ENCODE measurements at places on chromosomes 3 and 15.

DNA sequence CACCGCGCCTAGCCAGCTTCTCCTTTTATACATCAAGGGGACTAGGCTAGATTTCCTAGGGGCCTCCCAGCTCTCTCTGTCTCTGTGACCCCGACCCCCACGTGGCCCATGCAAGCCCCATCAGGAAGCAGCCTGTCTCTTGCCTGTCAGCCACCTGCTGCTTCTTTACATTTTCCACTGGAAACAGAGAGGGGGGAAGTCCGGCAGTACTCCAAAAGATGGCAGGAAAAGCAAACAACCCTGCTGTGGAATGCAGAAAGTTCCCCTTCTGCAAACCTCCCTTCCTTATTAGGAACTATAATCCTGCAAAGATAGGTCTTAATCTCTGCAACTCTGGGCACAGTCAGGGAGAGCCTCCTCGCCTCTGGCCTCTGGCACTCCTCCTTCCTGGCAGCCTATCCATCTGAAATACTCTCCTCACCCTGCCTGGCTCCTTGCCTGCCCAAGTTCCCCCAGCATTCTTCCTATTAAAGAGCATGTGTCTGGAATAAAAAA lies 47.4 kb upstream of the HACD2 start:
- DNase-seq = no peak

GRCh38 chr3:30621576-30621975 lies 15.2 kb downstream of the TGFBR2 start:
- DNase-seq = no peak

- DNase-seq = no peak
Observed at GRCh38 chr3:101252945-101253344, 67.4 kb downstream of the IMPG2 start.

DNA sequence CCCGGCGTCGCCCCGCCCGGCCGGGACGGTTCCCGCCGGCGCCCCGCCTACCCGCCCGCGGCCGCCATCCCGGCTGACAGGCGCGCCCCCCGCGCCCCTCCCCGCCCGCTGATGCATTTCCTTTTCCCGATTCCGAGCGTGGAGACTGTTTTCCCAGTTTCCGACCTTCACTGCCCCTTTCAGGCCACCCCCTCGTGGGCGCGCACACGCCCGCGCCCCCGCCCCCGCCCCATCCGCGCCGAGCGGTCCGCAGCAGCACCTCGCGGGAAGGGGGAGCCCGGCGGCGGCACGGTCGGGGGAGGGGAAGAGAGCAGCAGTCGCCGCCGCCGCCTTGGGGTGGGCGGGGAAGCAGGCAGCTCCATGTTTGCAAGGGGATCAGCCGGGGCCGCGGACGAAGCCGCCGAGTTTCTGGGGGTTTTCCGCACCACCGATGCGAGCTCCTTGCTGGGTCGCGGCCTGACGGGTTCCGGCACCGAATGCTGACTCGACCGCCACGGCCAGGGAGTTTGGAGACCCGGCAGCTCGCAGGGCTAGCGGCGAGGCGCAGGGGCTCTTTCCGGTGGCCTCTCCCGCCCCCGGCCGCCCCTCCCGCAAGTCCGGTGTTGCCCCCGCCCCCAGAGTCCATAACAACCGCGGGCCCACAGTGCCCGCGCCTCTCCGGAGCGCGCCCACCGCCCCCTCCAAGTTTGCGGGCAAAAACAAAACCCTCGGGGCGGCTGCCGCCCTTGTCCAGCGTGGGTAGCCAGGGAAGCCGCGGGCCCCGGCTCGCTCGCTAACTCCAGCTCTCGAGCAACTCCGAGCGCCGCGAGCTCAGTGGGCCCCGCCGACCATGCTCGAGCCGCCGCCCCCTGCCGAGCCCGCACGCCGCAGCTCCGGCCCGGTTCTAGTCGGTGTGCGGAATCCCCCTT lies 3.2 kb upstream of the SIN3A start:
- DNase-seq = peak; percentile 85

DNA sequence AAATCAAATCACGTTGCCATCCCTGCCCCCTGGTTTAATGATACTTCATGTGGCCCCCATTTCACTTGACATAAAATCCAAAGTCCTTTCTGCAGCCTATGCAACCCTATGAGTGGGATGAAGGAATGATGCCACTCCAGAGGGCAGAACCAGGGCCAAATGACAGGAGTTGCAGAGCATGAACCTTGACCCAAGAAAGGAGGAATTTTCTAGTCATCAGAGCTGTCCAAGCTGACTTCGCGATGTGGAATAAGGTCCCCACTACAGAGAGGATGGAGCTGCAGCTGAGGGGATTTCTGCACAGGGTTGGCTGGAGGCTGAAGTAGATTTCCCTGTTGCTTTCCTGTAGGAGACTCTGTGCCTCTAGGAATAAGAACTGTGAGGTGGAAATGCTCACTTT lies 15.8 kb upstream of the EPHB3 start:
- no peak for DNase-seq

GRCh38 chr15:38320181-38320580 lies 67.5 kb downstream of the SPRED1 start:
- no peak for DNase-seq

GRCh38 chr3:126858401-126858800 lies 124.5 kb upstream of the PLXNA1 start:
- DNase-seq = no peak

GRCh38 chr3:90040554-90040953 lies 933.1 kb downstream of the EPHA3 start:
- DNase-seq = no peak

DNA sequence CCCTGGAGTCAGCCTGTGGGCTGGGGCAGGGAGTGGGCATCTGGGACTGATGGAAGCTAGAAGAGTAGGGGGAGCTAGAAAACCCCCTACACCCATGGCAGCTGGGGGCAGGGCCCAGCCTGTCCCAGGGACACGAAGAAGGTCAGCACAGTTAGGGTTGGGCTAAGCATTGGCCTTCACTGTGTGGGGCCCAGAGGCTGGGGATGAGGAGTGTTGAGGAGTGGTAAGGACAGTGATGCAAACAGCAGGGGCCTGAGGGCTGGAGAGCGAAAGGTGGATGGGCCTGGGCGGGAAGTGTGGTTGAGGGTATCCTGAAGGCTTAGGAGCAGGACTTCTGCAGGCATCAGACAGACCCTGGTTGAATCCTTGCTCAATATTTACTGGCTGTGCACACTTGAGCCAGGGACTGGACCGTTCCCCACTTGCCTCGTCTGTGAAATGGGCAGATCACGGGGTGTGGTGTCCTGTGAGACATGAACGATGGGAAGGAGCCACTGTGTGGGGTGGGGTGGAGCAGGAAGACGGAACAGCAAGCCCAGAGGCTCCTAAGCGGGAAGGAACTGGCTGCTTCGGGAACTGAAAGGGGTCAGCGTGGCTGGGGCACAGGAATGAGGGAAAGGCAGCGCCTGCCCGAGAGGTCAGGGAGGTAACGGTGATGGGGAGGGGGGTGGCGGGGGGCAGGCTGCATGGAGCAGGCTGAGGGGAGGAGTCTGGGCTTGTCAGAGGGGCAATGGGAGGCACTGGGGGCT lies 7.3 kb downstream of the PRKCD start:
- no peak for DNase-seq

DNA sequence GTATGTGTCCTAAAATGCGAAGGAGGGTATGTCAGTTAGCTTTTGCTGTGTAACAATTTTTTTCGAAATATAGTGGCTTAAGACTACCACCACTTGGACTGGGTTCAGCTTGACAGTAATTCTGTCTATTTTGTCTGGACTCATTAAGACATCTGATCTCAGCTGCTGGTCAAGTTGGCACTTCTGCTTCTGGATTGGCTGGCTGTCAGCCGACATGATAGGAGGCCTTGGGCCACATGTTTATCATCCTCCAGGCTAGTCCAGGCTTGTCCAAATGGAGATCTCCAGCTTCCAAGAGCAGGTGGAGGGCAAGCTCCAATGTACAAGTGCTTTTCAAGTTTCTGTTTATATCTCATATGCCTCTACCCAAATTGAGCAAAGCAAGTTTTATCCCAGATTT lies 95.9 kb downstream of the GALK2 start:
- no peak for DNase-seq

GRCh38 chr3:193853511-193854219 lies 260.7 kb downstream of the OPA1 start:
- DNase-seq = no peak

- no peak for DNase-seq
Observed at GRCh38 chr3:49780080-49780974, 6.0 kb downstream of the IP6K1 start.

DNA sequence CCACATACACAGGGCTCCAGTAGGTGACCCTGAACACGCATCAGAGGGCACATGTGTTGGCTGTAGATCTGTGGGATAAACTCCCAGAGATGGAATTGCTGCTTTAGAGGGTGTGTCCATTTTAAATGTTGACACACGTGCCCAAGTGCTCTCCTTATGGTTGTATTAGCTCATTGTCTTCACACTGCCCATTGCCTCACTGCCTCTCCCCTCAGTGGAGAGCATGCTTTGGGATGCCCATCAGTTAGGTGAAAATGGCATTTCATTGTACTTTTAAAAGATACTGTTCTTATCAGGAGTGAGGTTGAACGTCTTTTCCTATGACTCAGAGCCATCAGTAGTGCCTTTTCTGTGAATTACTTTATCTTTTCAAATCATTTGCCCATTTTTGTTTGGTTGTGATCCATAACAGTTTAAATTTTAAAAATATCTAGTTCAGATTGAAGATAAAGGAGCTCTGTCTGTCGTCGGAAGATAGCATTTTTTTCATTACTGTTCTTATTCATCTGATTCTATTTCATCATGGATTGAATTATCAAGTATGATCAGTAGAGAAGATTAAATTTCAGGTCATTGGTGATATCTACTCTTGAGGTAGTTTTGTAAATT lies 120.7 kb downstream of the CHDH start:
- DNase-seq = no peak

DNA sequence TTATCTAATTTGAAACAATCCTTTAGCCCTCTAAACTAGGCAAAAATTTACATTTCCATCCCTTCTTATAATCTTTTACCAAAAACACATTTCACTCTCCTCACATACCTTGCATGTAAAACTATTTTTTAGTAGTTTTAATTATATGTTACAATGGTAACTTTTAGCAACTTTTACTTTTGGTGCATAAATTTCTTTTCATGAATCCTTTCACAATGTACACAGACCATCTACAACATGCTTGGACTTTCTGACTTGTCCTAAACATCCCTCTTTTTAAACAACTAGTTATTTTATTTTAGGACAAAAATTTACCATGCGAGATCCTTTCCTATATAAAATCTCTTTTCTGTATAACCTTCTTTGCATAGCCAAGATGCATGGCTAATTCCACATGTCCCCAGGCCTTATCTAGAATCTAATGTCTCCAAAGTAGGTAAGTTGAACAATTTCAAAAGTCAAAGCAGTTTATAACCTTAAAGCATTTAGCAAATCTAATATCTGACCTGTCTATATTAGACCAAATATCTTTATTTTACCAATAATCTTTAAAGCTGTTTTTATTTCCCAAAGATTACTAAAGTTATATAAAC lies 14.4 kb upstream of the ALDH1L1 start:
- no peak for DNase-seq

DNA sequence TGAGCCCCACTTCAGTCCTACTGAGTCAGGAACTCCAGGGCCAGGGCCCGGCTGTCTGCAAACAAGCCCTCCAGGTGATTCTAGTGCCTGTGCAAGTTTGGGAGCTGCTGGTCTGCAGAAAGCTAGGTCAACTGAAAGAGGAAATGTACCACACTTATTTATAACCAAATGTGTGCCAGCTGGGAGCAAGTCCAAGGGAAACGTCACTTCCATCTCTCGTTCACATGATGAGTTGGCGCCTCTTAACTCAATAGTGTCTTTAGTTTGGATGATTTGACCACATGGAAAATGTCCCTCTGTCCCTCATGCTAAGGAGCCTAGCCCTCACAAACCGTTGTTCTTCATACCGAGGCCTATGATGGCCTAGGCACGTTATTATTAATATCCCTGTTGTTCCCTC lies 43.2 kb downstream of the GOLGA8S start:
- no peak for DNase-seq

DNA sequence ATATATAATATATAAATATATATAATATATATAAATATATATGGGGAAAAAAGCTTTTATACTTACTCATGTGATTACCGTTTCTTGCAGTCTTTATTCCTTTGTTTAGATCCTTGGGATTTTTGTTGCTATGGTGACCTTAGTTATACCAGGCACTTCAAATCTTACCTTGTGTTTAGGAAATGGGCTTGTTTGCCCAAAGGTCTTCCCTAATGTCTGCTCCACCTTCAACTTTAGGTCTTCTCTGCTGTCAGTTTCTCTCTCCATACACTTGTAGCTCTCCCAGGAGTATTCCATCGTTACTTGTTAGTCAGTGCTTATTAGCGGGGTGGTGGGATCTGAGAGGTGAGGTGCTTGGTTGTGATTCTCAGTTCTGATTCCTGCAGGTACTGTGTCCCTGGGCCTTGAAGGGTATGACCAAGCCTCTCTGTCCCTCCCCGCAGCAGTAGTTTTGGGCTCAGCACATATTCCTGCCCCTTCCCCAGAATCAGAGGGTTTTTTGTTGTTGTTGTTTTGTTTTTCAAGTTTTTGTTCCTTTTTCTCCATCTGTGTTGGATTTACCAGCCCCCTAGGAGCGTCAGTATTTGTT lies 9.6 kb upstream of the LAMP3 start:
- DNase-seq = no peak

- DNase-seq = no peak
Observed at GRCh38 chr3:54719914-54720313, 207.9 kb downstream of the LRTM1 start.

GRCh38 chr3:143428294-143428693 lies 308.7 kb downstream of the CHST2 start:
- DNase-seq = no peak

- no peak for DNase-seq
Observed at GRCh38 chr15:96023081-96023480, 307.4 kb upstream of the NR2F2 start.

DNA sequence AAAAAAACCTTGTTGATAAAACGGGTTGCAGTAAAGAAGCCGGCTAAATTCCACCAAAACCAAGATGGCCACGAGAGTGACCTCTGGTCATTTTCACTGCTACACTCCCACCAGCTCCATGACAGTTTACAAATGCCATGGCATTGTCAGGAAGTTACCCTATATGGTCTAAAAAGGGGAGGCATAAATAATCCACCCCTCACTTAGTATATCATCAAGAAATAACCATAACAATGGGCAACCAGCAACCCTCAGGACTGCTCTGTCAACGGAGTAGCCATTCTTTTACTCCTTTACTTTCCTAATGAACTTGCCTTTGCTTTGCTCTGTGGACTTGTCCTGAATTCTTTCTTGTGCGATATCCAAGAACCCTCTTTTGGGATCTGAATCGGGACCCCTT lies 14.4 kb upstream of the CDC25A start:
- DNase-seq = no peak

DNA sequence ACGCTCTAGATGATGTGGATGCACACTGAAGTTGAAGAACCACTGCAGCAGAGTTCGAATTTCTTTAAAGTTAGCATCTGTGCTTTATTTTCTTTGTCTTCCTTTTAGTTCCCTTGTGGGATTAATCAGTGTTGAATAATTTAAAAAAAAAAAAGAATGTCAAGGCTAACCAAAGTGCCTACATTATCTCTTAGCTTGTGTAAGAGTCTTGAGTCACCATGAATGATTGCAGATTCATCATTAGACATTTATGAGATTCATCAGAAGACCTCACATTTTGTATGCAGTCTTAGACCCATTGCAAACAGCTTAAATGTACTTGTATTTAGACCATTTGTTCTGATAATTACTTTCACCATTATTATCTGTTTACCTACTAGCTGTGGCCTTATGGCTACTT lies 182.2 kb downstream of the FNDC3B start:
- DNase-seq = no peak
